ENCODE measurements at places on chromosomes 2 and 18. TPM values are rescaled to one million over a fixed set of nuclear protein-coding genes. Genes with fewer than 3 reads are reported as not detected.

DNA sequence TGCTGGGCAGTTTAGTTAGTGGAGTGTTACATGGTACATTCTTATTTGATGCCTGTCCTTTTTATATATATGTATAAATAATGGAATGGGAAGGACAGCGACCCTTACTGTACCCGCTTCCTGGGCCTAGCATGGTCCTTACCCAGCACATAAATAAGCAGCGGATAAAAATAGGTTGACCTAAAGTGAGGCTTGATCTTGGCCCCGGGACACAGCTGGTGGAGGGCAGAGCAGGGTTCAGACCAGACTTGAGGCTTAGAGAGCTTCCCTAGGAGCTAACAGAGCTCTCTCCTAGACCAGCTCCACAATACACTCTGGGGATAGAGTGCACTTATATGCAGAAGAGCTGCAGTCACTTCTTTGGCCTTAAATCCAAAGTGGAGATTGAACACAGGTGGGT, 46.9 kb upstream of the RPL31 start:
- DNase-seq: no peak

DNA sequence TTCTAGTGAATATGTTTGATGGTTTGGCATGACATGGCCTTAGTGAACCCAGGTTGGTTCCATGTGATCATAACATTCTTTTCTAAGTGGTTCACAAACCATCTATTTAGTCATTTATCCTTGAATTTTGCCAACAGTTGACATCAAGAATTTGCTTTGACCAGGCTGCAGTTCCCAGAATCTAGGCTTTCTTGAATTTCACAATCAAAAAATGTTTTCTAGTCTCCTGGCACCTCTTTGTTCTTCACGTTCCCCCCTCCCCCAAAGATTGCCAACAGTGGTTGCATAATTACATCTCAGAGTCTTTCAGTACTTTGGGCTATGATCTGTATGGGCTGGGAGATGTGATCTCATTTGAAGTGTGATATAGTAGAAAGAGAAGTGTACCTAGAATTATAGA, 124.0 kb downstream of the GATA6 start:
- no peak for DNase-seq

DNA sequence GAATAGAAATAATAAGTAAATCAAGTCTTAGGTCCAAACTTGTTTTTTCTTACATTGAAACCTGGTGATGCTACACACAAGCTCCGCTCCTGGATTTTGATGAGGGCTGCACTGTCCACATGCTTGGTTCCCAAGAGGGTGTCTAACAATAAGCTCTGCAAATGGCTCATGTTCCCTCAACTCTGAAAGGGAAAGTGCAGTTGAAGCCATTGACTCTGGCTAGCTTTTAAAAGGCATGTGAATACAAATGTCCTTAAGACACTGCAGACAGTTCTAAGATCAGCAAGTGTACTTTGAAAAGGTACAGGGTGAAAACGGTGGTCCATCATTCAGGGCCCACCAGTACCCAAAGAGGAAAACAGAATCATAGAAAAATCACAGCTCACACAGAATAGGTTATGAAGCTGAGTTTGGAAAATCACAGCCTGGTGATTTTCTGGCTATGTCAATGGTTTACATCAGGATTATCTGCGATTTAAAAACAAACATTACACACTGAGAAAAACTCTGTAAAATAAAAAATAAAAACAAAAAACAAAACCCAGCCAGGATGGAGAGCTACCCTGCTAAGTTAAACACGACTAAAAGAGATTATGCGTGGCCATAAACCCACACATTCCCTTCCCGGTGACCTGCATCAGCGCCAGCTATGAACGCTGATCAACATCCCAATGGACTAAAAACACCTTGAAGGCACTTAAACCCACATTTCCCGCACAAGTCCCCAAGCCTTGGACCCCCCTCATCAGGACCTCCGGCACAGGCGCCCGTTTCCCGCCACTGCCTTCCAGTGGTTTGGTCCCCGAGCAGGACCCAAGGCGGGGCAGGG, 554 bp downstream of the PFN4 start:
- no peak for DNase-seq

GRCh38 chr18:48560491-48560890, 21.7 kb downstream of the CTIF start:
- peak; percentile 51 for DNase-seq

GRCh38 chr2:40554665-40555294, 102.9 kb upstream of the SLC8A1 start:
- DNase-seq: peak; percentile 74

- no peak for DNase-seq
Measured at GRCh38 chr2:128477891-128478290, 159.2 kb upstream of the HS6ST1 start.

DNA sequence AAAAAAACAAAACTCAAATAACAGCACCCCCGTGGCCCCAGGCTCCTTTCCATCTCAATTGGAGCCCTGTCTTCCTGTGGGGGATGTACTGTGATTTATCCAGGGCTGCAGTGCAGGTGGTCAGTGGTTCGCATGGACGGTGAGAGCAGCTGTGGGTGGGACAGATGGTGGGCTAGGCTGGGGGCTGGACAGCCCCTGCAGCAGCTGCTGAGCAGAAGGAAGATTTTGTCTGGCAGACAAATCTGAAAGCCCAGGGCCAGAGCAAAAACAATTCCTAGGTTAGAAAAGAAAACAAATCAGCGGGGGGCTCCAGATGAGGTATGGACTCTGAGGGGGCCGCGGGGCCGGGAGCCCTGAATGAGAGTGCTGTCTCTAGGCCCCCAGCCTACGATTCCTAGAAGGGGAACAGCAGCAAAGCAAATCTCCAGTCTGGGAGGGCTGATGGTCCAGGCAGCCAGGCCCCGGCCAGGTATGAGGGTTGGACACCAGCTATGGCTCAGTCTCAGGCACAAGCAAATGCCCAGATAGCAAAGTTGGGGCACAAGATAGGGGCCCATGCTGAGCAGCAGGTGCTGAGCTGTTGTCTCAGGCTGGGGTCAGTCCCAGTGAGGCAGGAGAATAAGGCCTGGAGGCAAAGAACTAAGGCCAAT, 45.4 kb downstream of the SOWAHC start:
- no peak for DNase-seq

- DNase-seq: peak; percentile 89
Measured at GRCh38 chr2:216632952-216633615, at the start of gene IGFBP2. Gene IGFBP2 (plus strand): TSS chr2:216633420. CDS start chr2:216633524, 104 bp downstream.

- peak; percentile 59 for DNase-seq
Measured at GRCh38 chr18:9619990-9620389, 5.6 kb upstream of the PPP4R1 start.

- no peak for DNase-seq
Measured at GRCh38 chr18:79626905-79627749, 52.5 kb upstream of the CTDP1 start.

DNA sequence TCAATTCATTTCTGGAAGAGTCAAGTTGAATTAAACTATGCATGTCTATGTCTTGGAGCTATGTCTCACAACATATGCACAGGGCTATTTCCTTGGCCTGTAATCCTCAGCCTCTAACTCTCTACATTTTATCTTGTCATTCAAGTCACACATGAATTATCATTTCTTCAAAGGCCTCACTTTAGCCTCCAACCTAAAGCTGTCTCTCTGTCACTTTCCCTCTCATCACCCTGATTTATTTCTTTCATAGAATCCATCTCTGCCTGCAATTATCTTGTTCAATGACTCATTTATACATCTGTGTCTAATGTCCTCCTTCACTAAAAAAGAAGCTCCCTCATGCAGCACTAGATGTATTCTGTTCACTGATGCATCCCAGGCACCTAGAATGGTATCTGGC, 614.2 kb upstream of the REG3G start:
- DNase-seq: no peak

- DNase-seq: no peak
Measured at GRCh38 chr2:101518578-101519492, 43.9 kb upstream of the RFX8 start.

DNA sequence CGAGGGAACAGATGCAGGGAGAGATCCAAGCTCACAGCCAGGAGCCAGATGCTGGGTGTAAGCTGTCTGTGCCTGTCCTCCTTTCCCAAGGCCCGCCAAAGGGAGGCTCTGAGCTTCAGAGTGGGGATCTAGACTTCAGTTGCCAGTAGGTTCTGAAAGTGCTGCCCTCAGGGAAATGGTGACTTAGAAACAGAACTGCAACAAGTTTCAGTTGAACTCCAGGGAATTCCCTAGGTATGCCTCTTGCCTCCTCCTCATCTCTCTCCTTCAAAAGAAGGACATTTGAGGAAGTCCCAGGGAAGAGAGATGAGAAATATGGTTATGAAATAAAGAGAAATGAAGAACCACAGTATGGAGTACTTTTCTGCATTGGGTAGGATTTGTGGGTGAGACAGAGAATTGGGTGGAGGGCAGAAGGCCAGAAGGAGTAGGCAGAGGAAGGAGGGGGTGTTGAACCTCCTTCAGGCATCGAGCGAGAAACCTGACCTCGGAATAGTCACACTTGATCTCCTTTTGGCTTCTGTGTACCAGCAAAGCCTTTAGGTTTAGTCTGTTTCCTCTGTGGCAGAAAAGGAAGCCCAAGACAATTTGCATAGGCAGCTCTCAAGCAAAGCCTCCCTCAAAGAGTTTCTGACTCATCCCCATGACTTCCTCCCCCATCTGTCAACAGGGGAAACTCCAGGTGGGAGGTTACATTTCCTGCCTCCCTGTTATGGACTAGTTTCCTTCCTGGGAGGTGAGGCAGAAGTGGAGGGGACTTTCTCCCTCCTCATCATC, 45.7 kb downstream of the QPCT start:
- no peak for DNase-seq

DNA sequence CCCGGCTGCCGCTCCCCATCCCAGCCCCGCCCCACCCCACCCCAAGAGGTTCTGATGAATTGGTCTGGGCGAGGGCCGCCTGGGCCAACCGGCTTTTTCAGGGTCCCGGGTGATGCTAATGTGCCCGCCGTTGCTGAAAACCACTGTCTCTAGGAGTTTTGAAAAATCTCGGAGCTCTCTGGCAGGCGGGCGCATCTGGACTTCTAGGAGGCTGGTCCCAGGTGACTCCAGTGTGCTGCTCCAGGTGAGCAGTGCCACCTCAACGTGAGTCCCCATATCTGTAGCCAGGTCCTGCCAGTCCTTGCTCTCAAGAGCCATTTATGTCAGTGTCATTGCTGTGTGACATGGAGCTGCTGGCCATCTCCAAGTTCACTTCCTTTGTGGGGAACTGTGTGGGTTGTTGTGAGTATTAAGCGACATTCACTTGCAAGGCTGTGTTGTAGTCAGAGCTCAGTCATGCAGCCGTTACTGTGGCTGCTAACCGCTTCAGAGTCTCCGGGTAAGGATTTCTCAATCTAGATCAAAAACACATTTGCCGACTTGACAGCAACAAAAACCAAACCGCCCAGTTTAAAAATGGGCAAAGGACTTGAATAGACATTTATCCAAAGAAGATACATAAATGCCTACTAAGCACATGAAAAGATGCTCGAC, at the start of gene RFX8:
Gene RFX8, minus strand, starts transcription at position 382 of the 654 bp plus-strand sequence. CDS start 8,264 bp downstream, outside the sequence.
- DNase-seq: no peak

- DNase-seq: no peak
Measured at GRCh38 chr2:75204833-75205232, 5.5 kb upstream of the TACR1 start.

- no peak for DNase-seq
Measured at GRCh38 chr2:128202791-128203190, 111.8 kb downstream of the UGGT1 start.

- no peak for DNase-seq
Measured at GRCh38 chr2:164252568-164253287, 368.6 kb downstream of the GRB14 start.

DNA sequence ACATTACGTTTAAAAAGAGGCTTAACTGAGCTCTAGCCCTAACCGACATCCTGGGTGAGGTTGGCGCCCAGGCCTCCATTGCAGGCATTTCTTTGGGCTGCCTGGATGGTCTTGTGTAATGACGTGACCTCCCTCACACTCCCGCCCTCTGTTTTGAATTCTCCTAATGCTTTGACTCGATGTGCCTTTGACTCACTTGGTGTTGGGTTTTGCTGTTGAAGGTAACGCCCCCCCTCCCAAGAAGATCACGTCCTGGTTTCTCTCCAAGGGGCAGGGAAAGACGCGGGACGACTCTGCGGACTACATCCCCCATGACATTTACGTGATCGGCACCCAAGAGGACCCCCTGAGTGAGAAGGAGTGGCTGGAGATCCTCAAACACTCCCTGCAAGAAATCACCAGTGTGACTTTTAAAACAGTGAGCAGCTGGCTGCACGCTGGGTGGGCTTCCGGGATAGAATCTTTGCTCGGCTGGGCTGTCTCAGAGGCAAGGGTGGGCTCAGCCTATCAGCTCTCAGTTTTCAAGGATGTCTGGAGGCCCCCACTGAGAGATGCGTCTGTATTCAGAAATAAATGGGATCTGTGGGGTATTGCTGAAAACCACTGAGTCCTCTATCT, 87.9 kb upstream of the ATG16L1 start:
- no peak for DNase-seq

DNA sequence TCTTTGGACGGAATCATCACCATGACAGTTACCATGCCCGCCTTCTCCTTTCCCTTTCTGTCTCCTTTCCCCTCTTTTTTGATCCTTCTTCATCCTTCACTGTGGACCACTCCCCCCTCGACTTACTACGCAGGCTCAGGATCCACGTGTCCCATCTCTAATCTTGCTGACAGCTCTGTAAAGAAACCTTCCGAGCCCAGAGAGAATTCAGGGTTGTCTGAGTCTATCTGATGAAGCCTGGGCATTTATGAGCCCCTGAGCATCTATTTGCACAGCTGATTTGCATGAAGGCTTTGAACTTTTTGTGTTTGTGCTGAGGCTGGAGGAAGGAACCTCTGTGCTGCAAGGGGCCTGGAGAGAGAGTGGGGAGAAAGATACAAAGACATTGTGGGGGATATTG, 50.7 kb downstream of the CIB4 start:
- no peak for DNase-seq

DNA sequence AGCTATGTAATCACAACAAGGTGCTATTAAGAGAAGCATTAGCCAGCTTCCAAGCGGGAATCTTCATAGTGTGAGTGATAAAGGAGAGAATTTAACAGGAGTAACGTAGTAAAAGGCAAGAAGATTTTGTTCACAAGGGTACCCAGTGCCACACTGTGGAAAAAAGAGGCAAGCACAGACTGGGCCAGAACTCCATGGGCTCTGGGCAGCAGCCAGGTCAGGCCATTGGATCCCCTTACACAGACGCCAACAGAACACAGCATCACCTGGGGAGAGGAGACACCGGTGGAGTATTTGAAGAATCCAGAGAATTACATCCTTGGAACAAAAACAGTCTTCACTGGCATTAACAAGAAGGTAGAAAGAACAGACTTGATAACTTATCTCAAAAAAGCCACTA, 21.2 kb downstream of the AMER3 start:
- DNase-seq: no peak

GRCh38 chr2:128348701-128349100, 30.0 kb upstream of the HS6ST1 start:
- DNase-seq: peak; percentile 51

GRCh38 chr2:119546447-119546767, 2.2 kb downstream of the CFAP221 start:
- DNase-seq: no peak

Gene SERPINB11
- not detected for total RNA-seq

Gene CENPO
- 4.0 TPM for total RNA-seq

Gene GCKR
- total RNA-seq: 2.4 TPM

Gene BMP10
- not detected for total RNA-seq

Gene ALPI
- total RNA-seq: not detected

Gene COL4A3
- total RNA-seq: 17.8 TPM

Gene HYCC2
- total RNA-seq: 26.2 TPM

Gene ASB18
- not detected for total RNA-seq
